ENCODE measurements at places on chromosomes 2 and 18.

DNA sequence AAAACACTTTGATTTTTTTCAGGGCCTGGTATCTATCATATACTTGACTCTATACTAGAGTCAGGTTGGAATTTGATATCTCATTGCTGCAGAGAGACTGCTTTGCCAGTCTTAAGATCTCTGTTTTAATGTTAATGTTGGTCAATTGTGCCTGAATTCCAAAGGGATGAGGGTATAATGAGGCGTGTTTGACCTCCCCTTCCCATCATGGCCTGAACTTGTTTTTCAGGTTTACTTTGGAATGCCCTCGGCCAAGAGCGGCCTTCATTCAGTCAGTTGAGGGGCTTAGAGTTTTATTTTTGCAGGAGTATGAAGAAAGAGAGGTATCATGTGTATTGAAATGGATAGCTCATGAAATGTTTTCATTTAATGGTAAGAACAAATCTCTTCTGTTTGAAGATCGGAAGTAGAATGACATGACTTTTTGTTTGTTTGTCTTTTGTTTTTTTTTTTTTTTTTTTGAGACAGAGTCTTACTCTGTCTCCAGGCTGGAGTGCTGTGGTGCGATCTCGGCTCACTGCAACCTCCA lies 119.0 kb downstream of the KIAA1328 start:
- no peak for DNase-seq

DNA sequence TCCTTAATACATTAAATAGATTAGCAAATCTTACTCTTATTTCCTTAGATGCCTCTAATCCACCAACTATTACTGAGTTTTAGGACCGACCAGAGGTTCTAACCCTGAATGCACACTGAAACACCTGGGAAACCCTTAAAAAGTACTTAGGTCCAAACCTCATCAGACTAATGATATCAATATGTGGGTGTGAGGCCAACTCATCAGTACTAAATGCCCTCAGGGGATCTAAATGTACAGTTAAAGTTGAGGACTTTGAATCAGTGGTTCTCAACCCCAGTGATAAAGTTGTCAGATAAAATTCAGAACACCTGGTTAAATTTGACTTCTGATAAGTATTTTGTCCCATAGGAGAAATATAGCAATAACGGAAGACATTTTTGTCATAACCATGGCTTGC lies 20.9 kb downstream of the MMADHC start:
- no peak for DNase-seq

DNA sequence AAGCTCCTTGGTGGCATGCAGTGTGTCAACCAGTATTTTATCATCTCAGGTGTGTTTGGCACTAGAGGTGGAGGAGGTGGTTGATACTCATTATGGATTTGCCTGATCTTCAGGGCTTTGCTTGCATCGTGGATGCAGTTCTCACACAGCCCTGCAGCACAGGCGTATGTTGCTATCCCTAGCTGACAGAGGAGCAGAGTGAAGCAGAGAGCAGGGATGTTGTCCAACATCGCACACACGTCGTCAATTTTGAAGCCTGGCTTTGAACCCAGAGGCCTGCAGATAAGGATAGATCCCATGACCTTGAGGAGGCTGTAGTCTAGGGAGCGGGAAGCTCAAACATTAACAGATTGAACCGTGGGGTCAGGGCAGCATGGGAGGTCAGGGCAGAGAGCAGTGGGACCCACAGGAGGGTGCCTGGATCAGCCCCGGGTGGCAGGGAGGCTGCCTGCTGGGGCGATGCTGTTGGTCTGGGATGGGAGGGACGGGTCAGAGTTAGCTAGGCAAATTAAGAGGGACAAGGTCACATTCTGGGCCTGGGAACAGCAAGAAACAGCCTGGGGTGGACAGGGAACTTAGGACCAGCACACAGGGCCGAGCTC lies 4.2 kb downstream of the RNF144A start:
- DNase-seq: no peak

DNA sequence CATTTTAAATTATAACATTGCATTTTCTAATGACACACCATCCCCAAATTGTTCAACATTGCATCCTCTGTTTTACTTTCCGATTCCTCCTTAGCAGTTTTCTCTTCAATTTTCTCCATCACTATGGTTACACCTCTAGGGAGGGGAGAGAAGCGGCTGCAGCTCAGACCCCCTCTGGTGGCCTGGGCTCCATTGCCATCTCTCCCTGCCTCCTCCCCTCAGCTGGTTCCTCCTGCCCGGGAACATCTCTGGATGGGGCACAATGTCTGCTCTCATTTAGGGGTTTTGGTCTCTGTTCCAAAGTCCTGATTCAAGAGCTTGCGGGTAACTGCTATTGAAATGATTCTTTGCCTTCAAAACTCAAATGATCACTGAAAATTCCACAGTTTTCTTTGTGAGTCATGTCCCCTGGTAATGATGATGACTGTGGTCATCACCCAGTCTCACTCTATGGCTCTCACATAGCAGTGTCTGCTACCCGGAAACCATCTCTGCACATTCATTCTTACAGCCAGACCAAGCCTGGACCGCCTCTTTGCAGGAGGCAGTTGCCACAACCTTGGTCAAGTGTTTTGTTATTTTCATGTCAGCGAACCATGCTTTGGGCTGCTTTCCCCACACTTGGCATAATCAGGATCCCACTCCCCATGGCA lies 263.9 kb downstream of the ALPK2 start:
- no peak for DNase-seq

DNA sequence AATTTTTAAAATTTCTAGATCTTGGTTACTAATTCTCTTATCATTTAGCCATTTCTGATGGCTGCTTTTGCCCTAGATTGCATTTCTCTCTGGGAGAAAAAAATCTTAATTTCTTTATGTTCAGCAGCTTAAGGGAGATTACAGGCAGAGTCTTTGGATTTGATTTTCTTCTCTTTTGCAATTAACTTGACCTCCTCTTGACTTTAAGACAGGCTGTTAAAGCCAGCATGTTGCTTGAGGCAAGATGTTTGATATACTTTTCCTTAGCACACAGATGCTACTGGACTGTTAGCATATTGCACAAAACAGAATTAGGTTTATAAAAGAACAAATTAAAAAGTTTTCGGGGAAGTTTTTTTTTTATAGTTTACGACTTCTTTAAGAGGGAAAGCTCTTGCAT lies 50.0 kb downstream of the XRCC5 start:
- no peak for DNase-seq

GRCh38 chr2:194549387-194549786 lies 1107.6 kb upstream of the SLC39A10 start:
- no peak for DNase-seq

DNA sequence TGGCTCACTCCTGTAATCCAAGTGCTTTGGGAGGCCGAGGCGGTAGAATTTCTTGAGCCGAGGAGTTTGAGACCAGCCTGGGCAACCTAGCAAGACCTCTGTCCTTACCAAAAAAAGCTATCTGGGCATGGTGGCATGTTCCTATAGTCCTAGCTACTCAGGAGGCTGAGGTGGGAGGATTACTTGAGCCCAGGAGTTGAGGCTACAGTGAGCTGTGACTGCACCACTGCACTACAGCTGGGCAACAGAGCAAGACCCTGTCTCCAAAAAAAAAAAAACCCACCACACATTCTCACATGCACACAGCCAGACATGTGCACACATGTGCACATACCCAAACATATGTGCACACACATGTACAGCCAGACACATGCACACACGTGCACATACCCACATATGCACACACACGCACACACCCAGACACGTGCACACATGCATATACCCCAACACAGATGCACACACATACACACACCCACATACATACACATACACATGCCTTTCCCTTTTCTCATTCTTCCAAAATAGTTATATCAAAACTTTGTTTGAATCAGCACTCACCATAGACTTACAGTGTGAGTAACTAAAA lies 14.2 kb downstream of the GREB1 start:
- no peak for DNase-seq

GRCh38 chr18:49966090-49966489 lies 152.8 kb upstream of the ACAA2 start:
- DNase-seq: no peak

DNA sequence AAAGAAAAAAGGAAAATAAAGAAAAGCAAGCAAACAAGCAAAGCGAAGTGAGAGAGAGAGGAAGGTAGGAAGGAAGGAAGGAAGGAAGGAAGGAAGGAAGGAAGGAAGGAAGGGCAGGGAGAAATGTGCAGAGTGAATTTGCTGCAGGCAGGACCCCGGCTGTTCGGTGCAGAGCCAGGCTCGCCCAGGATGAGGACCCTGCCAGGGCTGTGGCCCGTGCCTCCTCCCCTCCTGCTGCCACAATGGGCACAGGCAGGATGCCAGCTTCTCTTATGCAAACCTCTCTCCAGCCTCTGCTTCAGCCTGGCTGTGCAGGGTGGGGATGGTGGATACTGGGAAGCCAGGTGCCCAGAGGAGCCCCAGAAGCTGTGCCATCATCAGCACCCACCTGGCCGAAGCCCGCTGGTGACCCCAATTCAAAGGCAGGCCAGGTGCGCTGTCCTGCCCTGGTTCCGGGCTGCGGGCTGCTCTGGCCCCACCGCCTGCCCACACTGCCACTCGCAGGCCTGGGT lies 3.2 kb downstream of the GPR17 start:
- no peak for DNase-seq

GRCh38 chr18:51623653-51624052 lies 426.2 kb upstream of the MEX3C start:
- no peak for DNase-seq

DNA sequence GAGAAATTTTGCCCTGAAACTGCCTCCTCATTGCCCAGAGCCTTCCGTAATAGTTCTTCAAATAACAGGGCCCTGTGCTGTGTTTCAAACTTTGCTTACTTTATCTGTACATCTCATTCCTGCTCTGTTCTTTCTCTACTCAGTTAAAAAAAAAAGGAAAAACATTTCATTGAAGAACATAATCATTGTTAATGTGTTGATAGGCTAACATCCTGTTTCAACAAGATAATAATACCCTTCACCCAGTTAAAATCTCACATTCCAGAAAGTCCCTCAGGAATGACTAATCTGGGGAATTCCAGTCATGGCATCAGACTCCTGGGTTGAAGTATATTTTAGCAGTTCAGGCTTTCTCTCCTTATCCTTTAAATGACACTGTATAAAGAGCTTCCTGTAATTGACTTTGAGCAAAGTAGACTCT lies 45.6 kb upstream of the ITGAV start:
- no peak for DNase-seq

GRCh38 chr18:7899078-7899477 lies 332.0 kb downstream of the PTPRM start:
- no peak for DNase-seq

DNA sequence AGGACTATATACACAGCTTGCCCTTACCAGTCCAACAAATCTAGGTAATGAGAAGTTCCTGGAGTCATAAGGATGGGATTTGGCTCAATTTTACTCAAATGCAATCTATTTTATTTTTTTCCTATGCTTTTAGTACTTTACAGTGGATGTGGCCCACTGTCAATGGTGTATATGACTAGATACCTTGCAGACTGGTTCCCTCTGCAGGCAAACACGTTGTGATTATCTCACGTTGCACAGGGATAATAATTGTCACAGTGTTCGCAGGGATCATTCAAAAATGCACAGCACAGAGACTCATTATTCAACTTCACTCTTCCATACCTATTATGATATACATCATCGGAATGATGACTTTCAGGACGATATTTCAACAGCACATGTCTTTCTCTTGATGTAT lies 359.7 kb downstream of the MBD2 start:
- DNase-seq: no peak

- no peak for DNase-seq
Observed at GRCh38 chr2:207296265-207296948, 130.7 kb upstream of the KLF7 start.

GRCh38 chr2:75703589-75704287 lies 7.0 kb downstream of the GCFC2 start:
- DNase-seq: no peak

GRCh38 chr2:69055688-69056470 lies 42.9 kb downstream of the ANTXR1 start:
- DNase-seq: no peak

DNA sequence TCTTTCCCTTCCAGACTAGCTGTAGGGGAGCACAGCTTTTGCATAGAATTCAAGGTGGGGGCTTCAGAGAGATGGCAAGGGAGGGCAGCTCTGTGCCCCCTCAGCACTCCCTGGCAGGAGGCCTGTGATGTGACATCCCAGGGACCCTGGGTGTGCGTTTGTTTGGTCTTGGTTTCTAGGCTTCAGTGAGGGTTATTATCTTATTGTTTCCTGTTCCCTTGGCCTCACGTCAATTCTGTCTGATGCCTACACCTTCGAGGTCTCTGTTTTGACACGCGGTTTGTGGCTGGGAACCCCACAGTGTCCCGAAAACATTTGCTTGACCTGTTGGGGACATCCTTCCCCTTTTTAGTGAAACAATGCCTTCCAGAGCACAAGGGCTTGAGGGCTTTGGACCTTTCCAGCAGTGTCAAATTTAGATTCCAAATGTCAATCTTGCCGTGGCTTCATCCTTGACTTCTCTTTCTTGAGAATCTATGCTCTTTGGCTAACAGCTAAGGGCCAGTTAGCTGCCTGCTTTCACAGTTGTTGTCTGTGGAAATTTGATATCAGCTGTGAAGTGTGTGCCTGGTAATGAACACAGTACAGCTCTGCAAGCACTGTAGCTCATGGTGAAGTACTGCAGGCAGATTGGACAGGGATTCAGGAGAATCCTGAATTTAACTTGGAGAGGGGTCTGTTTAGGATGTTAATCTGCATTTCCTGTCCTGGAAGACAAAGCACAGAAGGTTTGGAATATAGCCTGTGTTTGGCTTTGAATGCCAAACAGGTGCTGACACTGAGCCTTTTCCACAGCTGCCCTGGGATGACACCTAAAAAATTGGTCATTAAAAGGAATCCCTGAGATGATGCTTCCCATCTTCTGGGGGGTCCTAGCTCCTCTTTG lies 108.2 kb upstream of the CXCR4 start:
- peak; percentile 61 for DNase-seq

GRCh38 chr2:239803766-239804115 lies 221.4 kb downstream of the NDUFA10 start:
- DNase-seq: no peak

DNA sequence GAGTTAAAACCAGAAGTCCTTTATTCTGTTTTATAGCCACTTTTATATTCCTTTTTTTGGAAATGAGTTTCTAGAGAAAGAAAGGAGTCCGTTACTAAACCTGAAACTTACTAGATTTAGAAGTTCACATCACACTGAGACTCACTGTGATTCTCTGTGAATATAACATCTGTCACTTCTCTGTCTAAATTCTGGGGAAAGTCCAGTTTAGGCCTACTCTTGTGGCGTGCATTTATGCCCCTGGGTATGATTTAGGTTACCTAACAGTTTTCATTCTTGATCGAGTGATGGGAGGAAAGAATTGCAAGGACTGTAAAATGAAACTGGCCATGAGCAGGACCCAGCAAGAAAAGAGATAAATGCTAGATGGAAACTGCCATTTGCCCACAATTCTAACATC lies 449.6 kb downstream of the SPAG16 start:
- DNase-seq: no peak

Data from CD8-positive, alpha-beta T cell (primary cell).